ENCODE measurements at places on chromosomes 16 and 17.

- DNase-seq: no peak
These were observed 3.3 kb downstream of the DECR2 start for GRCh38 chr16:404971-405486.

- DNase-seq: no peak
These were observed 223.0 kb downstream of the NTN1 start for GRCh38 chr17:9244066-9245052.

- no peak for DNase-seq
These were observed 8.4 kb upstream of the CLEC18A start for GRCh38 chr16:69942627-69943170.

GRCh38 chr16:68380348-68380670 is 68.0 kb downstream of the SMPD3 start:
- no peak for DNase-seq

- DNase-seq: no peak
These were observed 25.9 kb downstream of the ZFHX3 start for GRCh38 chr16:73021866-73022495.

GRCh38 chr17:51251010-51251409 is 8.8 kb downstream of the MBTD1 start:
- DNase-seq: no peak

DNA sequence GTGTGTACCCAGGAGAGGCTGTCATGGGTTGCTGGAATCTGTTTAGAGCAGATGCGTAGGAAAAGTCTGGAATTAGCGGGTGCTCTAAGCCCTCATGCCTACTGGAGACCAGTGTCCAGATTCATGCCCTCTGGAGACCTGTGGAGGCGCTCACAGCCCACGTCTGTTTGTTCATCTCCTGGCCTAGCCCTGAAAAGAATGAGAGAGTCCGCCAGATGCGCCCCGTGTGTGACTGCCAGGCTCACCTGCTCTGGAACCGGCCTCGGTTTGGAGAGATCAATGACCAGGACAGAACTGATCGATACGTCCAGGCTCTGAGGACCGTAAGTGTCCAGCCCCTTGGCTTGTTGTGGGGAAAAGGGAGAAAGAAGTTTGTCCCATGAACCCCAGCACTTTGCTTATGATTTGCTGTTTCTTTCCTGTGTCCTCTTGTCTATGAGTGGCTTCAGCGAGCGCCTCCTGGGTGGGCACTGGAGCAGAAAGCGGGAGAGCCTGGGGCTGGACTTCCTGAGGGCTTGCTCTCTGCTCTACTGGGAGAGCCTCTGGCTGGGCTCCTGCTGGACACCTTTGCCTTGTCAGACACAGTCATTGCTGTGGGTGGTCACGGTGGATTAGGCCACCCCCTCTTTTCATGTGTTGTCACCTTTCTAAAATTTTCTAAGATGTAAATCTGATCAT is 35.3 kb downstream of the PRMT7 start:
- no peak for DNase-seq

GRCh38 chr16:75296606-75297005 is 45.2 kb upstream of the BCAR1 start:
- peak; percentile 45 for DNase-seq

- DNase-seq: no peak
These were observed 49.7 kb downstream of the NF1 start for GRCh38 chr17:31144428-31144827.

Measured in NCI-H1092 (cell line).